Stimulated activated CD8-positive, alpha-beta memory T cell treated with anti-CD3 and anti-CD28 coated beads, Interleukin-7, amount 100 ng/mL, for 24 hours (primary cell): ENCODE measurements at places on chromosomes 7 and 10.

DNA sequence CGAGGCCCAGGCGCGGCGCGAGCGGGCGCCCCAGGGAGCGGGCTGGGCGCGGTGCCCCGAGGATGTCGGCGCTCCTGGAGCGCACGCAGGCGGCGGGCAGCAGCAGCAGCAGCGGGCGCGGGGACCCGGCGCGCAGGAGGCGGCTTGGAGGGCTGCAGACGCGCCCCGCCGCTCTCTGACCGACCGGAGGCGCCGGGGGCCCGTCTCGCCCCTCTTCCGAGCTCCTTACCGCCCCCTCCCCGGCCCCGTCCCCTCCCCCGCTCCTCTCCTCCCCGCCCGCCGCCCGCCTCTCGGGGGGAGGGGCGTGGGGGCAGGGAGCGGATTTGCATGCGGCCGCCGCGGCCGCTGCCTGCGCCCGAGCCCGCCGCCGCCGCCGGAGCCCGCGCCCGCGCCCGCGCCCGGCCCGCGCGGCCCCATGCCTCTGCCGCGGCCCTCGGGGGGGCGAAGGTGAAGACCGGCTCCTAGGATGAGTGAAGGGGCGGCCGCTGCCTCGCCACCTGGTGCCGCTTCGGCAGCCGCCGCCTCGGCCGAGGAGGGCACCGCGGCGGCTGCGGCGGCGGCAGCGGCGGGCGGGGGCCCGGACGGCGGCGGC is at the start of gene NRG3:
Gene NRG3 (plus strand): TSS at position 320 of the 592 bp plus-strand sequence.
- no peak for DNase-seq

DNA sequence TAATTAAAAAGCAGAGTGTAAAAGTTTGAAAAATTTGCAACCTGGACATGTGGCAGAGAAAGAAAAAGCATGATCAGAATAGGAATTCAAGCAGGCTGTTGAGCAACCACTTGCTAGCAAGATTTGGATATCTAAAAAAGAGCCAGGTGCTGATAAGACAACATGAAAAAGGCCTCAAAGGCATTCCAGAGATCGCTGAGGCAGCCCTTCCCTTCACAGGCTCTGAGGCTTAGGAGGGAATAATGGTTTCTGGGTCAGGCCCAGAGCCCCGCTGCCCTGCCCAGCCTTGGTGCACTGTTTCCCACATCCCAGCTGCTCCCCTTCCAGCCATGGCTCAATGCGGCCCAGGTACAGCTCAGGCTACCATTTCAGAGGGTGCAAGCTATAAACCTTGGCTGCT is 64.1 kb upstream of the EEPD1 start:
- DNase-seq: no peak

- no peak for DNase-seq
Measured at GRCh38 chr10:130020651-130021382, 56.7 kb upstream of the EBF3 start.

- no peak for DNase-seq
Measured at GRCh38 chr10:93904901-93905300, 11.1 kb downstream of the SLC35G1 start.

- DNase-seq: no peak
Measured at GRCh38 chr7:157584420-157584819, 247.6 kb downstream of the DNAJB6 start.

- DNase-seq: no peak
Measured at GRCh38 chr7:51901489-51901840, 584.9 kb upstream of the COBL start.

GRCh38 chr7:130942211-130942964 is 208.4 kb upstream of the KLF14 start:
- DNase-seq: no peak

GRCh38 chr10:20990604-20991003 is 93.5 kb upstream of the NEBL start:
- DNase-seq: no peak

- DNase-seq: no peak
Measured at GRCh38 chr7:99860281-99861127, 16.3 kb downstream of the OR2AE1 start.

DNA sequence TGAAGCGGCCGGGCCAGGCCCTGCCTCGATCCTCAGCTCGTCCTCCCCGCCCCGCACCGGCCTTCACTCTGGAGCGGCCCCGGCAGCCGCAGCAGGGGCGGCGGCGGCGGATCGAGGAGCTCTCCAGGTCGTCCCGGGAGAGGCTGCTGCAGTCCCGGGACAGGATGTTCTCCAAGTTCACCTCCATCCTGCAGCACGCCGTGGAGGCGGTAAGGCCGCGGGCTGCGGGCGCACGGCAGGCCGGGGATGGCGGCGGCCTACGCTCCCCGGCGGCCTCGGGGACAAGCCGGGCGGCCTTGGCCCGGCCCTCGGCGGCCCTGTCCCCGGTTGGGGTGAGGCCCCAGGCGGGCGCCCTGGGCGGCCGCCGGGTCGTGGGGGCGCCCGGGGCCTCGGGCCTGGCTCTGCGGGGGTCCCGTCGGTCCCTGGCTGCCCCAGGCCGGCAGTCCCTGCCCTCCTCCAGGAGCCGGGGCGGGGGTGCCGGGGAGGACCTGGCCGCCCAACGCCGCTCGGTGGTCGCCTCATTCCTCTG is 399 bp downstream of the FHIP2A start:
- DNase-seq: no peak

GRCh38 chr7:52507546-52508255 is 527.7 kb upstream of the POM121L12 start:
- DNase-seq: no peak

DNA sequence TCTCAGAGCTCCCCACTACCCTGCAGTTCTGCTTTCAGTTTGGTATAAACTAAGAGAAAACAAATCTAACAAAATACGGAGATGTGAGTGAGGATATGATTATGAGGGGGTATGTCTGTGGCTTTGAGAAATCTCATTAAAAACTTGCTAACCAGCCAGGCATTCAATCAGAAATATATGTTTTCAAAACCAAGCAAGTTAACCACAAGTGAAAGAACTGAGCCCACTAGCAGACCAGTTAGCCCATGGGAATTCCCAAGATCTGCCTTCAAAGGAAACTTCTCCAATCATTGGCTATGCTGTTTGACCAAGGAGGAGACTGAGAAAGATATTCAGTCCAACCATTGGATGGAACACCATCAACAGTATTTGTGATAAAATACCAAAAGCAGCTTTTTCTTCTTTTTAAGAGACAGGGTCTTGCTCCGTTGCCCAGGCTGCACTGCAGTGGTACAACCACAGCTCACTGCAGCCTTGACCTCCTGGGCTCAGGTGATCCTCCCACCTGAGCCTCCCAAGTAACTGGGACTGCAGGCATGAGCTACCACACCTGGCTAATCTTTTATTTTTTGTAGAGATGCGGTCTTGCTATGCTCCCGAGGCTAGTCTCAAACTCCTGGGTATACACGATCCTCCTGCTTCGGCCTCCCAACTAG is 41.2 kb downstream of the FGFR2 start:
- no peak for DNase-seq

DNA sequence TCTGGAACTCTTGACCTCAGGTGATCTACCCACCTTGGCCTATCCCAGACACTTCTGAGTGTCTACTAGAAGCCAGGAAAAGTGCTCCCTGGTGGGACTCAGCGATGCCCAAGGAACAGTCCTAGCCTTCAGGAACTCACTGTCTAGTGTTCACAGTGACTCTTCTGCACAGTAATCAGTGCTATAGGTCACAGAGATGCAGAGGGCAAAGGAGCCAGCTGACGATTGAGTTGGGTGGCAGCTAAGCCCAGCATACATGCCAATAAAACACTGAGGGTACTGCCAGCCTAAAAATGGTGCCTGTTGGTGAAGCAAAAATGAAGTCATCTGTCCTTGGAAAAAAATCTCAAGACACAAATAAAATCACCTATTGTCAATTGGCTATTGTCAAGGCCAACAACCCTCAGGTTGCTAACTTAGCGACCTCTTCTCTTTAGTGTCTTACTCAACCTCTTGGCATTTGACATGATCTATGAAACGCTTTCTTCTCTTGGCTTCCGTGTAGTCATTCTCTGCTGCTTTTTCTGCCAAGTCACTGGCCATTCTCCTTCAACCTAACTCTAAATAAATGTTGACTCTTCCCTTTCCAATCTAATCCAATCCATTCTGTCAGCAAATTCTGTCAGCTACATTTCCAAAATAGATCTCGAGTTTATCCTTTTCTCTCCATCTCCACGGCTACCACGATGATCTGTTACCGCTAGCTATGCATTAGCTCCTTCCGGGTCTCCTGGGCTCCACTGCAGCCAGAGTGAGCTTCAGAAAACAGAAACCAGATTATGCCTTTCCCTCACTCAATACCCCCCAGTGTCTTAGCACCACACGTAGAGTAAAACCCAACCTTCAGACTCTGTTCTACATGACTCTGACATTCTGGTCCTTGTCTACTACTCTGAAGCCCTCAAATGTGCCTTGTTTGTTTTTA is 99.2 kb downstream of the ATXN7L1 start:
- no peak for DNase-seq

DNA sequence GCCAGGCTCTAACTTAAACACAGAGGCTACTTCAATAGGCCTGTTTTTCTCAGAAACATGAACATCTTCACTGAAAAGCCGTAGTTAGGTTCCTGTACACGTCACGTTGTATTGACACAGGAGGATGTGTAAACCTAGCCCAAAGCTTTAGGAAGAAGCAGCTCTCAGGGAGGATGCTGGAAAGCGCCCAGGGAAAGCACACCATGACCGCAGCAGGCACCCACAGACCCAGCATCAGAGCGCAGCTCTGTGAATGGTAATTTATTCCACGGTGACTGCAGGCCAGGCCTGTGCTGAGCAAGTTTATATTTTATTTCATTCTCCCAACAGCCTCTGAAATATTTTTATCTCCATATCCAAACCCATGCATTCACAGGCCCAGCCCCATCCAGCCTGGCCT is 51.1 kb downstream of the ASB13 start:
- DNase-seq: no peak

- DNase-seq: no peak
Measured at GRCh38 chr10:124007773-124008145, 85.6 kb downstream of the CHST15 start.

GRCh38 chr10:132876131-132876860 is 66.1 kb downstream of the CFAP46 start:
- no peak for DNase-seq

DNA sequence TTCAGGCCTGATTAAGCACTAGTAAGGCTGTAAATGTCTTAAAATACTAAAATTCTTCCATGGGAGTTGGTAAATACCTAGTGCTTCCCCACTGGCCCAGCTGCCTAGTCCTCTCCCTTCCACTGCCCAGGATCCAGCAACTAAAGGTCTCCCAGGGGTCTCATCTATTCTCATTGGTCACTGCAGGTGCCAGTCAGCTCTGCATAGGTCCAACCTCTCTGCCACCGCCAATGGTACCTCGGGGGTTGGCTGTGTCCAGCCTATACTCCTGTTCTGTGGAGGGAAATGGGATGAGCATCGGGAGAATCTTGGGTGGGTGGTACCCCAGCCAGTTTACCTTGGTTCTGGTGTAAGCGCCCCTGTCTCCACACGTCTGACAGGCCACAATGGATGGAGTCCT is 6.1 kb upstream of the CREB5 start:
- DNase-seq: no peak

DNA sequence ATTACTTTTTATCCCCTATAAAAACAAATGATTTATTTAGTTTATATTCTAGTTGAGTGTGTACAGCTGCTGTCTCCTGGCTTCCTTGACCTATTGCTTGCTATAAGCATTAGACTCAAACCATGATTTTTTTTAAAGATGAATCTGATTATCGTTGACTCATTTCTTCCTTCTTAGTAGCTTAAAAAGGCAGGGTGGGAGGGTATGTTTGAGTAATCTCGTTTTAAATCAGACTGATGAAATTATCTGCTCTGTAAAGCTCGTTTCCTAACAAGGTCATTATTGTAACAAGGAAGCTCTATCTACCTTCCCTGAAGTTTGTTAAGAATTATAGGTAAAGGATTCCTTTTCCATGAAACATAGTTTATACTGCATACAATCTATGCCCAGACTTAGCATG is 276.3 kb upstream of the KCND2 start:
- DNase-seq: no peak

DNA sequence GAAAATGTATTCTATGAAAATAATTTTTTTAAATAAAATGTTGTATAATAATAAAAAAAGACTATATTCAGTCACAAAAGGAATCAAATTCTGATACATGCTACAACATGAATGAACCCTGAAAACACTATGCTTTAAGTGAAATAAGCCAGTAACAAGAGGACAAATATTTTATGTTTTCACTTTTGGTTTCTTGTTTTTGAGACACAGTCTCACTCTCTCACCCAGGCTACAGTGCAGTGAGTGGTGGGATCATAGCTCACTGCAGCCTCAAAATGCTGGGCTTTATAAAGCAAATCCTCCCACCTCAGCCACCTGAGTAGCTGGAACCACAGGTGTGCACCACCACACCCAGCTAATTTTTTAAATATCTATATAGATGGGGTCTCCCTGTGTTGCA is 64.2 kb downstream of the CNOT4 start:
- no peak for DNase-seq

DNA sequence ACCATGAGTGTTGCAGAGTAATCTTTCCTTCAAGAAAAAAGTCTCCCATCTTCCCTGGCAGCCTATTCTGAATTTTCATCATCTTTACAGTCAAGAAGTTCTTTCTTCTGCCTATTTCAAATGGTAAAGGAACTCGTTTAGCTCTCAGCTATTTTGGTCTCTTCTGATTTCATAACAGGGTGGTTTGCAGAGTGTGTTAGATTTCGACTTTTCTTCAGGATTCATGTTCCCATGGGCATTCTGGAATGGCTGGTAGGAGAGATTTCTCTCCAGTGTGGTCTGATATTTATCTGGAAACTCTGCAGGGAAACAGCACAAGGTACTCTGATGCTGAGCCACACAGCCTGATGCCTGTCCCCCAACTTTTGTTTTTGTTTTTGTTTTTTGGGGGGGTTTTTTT is 111.1 kb upstream of the FAM171A1 start:
- no peak for DNase-seq

GRCh38 chr10:4271193-4271592 is 486.2 kb upstream of the KLF6 start:
- DNase-seq: no peak

GRCh38 chr10:22156750-22157149 is 61.1 kb downstream of the EBLN1 start:
- DNase-seq: no peak

DNA sequence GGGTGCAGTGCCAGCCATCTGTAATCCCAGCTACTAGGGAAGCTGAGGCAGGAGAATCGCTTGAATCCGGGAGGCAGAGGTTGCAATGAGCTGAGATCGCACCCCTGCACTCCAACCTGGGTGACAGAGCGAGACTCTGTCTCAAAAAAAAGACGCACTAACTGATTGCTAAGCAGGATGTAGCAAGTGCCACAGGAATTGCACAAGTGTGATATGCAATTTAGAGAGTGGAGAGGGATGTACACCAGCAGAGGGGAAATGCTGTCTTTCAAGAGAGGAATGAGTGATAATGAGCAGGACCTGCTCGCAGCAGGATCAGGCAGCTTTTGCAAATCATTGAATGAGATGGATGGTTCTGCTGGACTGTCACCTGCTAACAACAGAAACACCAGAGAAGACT is 13.3 kb upstream of the SLC16A12 start:
- no peak for DNase-seq

- DNase-seq: no peak
Measured at GRCh38 chr10:113853578-113854012, 287 bp downstream of the DCLRE1A start.
